Neural progenitor cell (in vitro differentiated cells): ENCODE measurements at places on chromosomes 5 and 9.

DNA sequence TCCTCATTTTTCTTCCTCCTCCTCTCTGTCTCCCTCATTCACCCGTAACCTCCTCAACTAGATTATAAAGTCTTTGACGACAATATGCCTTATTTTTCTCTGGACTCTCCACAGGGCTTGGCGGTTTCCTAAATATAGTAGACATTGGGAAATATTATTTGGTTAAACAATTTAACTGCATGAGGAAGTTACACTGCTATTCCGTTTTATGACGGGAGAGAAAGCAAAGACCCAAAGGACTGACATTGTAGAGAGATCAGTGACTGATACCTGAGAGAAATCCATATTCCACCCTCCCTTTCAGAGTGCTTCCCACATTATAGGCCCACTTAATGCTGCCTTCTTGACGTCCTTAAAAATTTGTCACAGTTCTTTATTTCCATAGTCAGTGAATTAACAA is 51.2 kb downstream of the GDA start:
- no peaks in the 10 kb centered on the region for H3K4me1 ChIP-seq
- no peak overlapping the region for H3K4me3 ChIP-seq
- DNase-seq, result no peak
- no peaks in the 10 kb centered on the region for H3K36me3 ChIP-seq

DNA sequence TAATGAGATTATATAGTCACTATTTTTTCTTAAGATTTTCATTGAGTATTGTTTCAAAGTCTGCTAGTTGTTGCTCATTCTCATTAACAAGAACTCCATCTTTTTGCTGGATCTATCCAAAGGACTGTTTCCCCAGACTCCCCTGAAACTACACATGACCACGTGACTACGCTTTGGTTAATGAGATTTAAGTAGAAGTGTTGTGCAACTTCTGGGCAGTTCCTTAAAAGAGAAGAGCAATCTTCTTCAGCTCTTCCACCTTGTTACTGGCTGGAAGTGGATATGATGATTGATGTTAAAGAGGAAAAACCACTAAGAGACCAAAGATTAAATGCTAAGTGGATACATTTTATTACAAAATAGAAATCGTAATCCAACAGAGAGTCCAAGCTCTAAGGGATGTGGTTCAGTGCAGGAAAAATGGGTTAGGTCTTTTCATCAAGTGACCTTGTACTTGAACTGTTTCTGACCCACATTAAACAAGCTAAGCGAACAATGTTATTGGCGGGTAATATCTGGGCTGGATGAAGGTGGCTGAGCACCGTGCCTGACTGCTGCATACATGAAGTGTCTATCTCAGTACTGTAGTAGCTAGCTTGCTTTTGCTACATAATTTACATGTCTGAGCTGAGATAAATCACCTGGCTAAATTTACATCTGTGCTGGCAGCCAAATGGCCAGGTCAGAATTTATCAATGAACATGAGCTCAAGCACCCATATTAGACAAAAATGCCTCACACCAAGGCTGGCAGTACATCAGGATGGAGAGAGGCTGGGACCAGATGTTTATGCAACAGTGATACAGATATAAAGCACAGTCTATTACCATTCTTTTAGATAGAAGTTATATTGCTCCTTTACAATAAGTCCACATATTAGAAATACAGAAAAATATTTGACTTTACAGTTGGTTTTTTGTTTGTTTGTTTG is 7.5 kb upstream of the CTNNAL1 start:
- no peak overlapping the region for H3K4me3 ChIP-seq
- H3K36me3 ChIP-seq, result peaks cover 16% of the 10 kb centered on the region
- peaks cover 7% of the 10 kb centered on the region for H3K4me1 ChIP-seq
- no peak for DNase-seq
- no peak overlapping the region for H3K27ac ChIP-seq

GRCh38 chr5:36422952-36423351 is 121.2 kb upstream of the RANBP3L start:
- no peak overlapping the region for H3K27ac ChIP-seq
- no peaks in the 10 kb centered on the region for H3K4me1 ChIP-seq
- H3K4me3 ChIP-seq, result no peak overlapping the region
- no peaks in the 10 kb centered on the region for H3K36me3 ChIP-seq

- DNase-seq, result no peak
- no peak overlapping the region for H3K4me3 ChIP-seq
- H3K27ac ChIP-seq, result no peak overlapping the region
- H3K27me3 ChIP-seq, result no peaks in the 10 kb centered on the region
- H3K36me3 ChIP-seq, result no peaks in the 10 kb centered on the region
- no peaks in the 10 kb centered on the region for H3K4me1 ChIP-seq
Observed at GRCh38 chr5:113435575-113435974, 786 bp upstream of the TSSK1B start.

GRCh38 chr9:89791754-89792153 is 186.9 kb downstream of the GADD45G start:
- H3K4me3 ChIP-seq, result no peak overlapping the region
- H3K4me1 ChIP-seq, result no peaks in the 10 kb centered on the region
- H3K27ac ChIP-seq, result no peak overlapping the region
- no peak for DNase-seq
- no peaks in the 10 kb centered on the region for H3K36me3 ChIP-seq

GRCh38 chr5:105630803-105631202 is 2039.9 kb downstream of the EFNA5 start:
- H3K27me3 ChIP-seq, result no peaks in the 10 kb centered on the region
- no peak overlapping the region for H3K4me3 ChIP-seq
- peaks cover 9% of the 10 kb centered on the region for H3K4me1 ChIP-seq

DNA sequence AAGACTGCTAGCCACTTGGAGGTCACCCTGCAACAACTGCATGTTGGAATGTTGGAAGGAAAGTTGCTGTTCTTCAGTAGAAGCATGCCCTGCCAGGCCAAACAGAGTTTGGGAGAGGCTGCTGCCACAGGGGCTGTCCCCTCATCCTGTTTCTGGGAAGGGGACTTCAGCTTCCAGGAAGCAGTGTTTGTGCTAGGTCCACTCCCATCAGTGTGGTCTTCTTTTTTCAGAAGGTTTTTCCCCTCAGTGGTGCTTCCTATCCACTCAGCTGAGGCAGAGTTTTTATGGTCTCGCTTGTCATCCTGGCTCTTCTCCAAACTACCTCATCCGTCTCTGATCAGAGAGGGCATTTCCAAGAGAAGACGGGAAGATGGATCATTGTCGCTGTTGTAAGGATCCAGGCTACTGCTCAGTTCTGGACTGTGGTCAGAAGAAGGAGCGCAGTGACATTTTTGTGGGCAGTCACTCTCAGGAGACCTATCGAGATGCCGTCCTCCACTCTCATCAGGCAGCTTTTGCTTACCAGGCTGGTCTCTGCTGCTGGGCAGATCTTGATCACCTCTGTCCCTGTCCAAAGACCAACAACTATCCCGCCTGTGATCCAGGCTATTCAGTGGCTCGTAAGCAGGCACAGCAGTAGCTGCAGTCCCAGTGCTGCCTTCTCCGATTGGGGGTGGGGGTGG is 97.8 kb upstream of the C5orf63 start:
- H3K36me3 ChIP-seq, result no peaks in the 10 kb centered on the region
- no peaks in the 10 kb centered on the region for H3K4me1 ChIP-seq
- DNase-seq, result no peak
- H3K27ac ChIP-seq, result no peak overlapping the region
- H3K27me3 ChIP-seq, result no peaks in the 10 kb centered on the region
- H3K4me3 ChIP-seq, result no peak overlapping the region

GRCh38 chr5:130112246-130112645 is 208.0 kb downstream of the CHSY3 start:
- H3K27ac ChIP-seq, result no peak overlapping the region
- no peak overlapping the region for H3K4me3 ChIP-seq
- no peaks in the 10 kb centered on the region for H3K4me1 ChIP-seq
- no peaks in the 10 kb centered on the region for H3K27me3 ChIP-seq
- DNase-seq, result no peak

DNA sequence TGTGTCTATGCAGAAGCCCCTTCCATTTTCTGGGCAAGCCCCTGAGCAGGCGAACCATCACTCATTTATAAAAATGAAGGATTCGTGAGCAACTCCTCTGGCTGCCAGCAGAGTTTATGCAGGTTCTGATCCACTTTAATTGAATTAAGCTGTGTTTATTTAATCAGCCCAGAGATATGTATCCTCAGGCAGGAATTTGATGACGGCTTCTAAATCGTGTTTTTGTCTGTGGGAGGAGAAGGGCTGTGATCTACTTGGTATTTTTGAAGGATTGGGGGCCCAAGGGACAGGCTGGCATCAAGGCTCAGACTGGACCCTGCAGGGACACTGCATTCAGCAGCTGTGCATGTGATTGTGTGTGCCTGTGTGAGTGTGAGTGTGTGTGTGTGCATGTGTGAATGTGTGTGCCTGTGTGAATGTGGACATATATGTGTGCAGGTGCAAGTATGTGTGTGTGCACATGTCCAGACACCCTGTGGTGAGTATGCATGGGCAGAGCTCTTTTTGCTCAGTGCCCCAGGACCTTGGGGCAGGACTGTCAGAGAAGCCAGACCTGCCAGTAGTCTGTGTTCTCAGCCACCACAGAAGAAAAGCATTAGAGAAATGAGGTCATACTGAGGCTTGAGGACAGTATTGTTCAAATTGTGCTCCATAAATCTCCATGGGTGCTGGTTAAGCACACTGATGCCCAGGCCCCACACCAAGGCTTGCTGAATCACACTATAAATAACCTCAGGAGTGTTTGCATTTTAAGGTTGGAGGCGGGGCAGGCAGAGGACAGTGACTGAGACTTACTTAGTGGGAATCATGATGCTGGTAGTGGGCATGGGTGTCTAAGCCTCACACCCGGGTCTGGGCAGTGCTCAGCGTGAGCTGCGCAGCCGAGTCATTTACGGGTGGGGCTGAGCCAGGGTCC is 164.0 kb downstream of the CARTPT start:
- H3K4me3 ChIP-seq, result no peak overlapping the region
- H3K27me3 ChIP-seq, result no peaks in the 10 kb centered on the region
- no peaks in the 10 kb centered on the region for H3K4me1 ChIP-seq
- no peak overlapping the region for H3K27ac ChIP-seq

DNA sequence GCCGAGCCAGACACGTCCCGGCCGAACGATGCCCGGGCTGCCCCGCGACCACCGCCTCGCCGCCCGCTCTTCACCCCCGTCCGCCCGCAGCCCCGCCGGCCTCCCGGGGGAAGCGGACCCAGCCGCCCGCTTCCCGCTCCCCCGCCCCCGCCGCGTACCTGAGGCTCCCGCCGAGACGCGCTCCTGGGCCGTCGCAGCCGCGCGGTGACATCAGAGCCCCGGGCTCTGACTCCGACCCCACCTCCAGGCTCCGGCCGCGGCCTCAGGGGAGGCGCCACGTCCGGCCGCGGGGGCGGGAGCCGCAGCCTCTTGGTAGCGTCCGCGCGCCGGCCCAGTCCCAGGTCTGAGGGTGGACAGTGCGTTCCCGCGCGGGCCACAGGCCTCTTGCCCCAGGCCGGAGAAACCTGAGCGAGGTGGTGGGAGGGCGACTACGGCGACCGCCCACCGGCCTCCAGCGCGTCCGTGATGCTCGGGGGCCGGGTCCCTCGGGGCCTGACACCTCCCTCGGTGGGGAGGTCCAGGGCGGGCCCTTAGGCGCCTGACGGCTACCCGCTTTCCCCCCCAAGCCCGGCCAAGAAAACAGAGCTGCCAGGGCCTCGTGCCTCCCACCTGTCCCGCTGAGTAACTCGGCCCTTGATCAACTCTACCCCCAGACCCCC is at the start of gene SHROOM1:
Gene SHROOM1, minus strand, starts transcription at position 212 of the 659 bp plus-strand sequence. CDS start 4,507 bp downstream, outside the sequence.
- peak within 1 kb of the TSS; percentile 66 for H3K4me3 ChIP-seq
- H3K27me3 ChIP-seq, result peaks cover 86% of the 10 kb centered on the region
- peak; percentile 76 for DNase-seq
- no peak within 1 kb of the TSS for H3K27ac ChIP-seq
- no peaks in the 10 kb centered on the region for H3K36me3 ChIP-seq

- no peaks in the 10 kb centered on the region for H3K4me1 ChIP-seq
- no peak overlapping the region for H3K4me3 ChIP-seq
- H3K27ac ChIP-seq, result no peak overlapping the region
Observed at GRCh38 chr5:407051-407450, 35.9 kb upstream of the EXOC3 start.

DNA sequence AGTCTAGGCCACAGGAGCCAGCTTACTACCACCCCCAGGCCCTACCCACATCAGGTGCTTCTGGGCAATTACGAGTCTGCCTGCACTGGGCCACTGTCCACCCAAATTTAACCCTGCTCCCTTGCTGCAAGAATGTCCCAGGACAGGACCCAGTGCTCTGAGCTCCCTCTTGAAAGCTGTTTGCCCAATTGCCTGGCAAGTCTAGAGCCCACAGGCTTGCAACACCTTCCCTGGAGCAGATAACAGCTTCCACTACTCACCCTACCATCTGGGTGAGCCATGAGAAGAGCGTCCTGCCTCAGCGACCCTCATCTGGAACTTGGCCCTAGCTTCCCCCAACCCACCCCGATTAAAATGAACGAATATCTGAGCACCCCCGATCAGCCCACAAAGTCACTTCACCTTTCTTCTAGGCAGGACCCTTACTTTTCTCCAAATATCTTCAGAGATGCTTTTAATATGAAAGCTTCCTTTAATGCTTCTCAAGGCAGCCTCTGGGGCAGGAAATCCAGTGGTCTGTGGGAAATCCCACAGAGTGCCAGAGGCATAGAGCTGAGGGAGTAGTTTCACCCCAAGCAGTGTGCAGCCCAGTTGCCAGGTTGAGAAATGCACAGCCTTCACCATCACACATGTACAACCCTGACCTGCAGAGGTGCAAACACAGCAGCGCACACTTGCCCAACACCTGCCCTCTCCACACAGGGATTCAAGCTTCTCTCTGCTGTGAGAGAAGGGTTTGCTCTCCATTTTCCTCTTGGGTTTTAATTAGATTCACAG is 10.6 kb downstream of the ACSL6 start:
- no peak overlapping the region for H3K4me3 ChIP-seq
- no peak overlapping the region for H3K27ac ChIP-seq
- no peaks in the 10 kb centered on the region for H3K36me3 ChIP-seq
- no peaks in the 10 kb centered on the region for H3K27me3 ChIP-seq
- peaks cover 24% of the 10 kb centered on the region for H3K4me1 ChIP-seq

DNA sequence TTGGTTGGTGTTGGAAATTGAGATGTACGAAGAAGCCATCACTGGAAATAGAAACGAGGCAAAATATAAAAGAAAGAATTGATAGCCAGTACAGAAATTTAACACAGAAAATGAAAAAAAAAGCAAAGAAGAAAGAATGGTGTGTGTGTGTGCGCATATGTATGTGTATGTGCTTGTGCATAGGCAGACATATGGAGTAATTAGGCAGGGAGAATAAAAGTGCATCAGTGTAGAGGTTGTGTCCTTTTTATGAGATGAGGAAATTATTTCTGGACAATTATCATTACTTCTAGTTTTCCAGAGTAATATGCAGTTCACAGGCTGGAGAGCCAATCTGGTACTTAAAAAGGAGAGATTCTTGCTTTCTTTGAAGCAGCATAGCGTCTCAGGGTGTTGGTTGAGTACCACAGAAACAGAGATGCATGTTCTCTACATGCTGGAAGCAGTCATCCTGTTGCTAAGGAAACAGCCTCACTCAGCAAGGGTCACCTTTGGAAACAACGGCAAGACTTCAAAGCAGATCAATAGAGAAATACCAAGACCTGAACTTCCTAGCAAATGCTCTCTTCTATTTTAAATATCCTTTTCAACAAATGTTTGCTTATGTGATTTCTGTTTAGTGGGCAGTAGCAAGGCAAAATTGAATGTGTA is 172.7 kb downstream of the TAF11L14 start:
- H3K4me3 ChIP-seq, result no peak overlapping the region
- H3K4me1 ChIP-seq, result peaks cover 19% of the 10 kb centered on the region
- DNase-seq, result peak; percentile 2
- H3K27ac ChIP-seq, result no peak overlapping the region
